ENCODE measurements at places on chromosomes 7 and 10.

- DNase-seq: no peak
Observed at GRCh38 chr7:103059471-103059870, 15.1 kb downstream of the FBXL13 start.

- no peak for DNase-seq
Observed at GRCh38 chr7:82335001-82335400, 108.6 kb downstream of the CACNA2D1 start.

- DNase-seq: no peak
Observed at GRCh38 chr7:47739301-47739875, 157.5 kb upstream of the TNS3 start.

DNA sequence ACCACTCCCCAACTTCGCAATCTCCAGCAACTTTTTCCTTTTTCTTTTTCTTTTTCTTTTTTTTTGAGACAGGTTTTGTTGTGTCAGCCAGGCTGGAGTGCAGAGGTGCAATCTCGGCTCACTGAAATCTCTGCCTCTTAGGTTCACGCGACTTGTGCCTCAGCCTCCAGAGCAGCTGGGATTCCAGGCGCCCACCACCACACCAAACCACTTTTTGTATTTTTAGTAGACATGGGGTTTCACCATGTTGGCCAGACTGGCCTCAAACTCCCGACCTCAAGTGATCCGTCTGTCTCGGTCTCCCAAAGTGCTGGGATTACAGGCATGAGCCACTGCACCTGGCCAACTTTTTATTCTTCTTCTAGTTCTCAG is 55.0 kb downstream of the KIAA1549 start:
- DNase-seq: no peak

DNA sequence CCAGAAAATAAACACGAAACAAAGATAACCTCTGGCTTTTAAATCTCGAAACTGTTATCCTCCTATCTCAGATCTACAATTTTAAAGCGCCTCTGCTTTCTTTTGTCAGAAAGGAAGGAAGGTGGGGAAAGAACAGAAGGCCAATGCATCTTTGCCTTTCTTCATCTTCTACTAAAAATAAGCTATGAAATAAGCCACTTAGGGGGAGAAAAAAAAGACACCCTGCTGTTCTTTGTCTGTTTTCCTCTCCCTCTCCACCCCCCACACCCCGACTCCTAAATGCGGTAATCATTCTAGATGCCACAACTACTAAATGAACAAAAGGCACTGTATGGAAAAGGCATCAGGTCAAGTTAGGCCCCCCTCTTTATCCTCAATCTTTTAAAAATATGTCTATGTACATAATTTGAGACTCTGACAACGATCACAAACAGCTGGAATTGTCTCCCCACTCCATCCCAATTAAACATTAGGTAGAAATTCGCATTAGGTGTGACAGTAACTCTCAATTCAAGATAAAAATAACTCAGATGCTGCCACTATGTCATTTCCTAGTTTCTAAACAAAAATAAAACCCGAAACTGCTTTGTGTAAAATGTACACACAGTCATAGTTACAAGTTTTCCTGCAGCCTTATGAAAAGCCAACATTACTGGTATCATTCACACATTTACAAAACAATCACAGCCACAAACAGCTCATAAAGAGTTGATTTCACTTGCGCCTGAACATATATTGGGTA is 2.4 kb downstream of the UBE2H start:
- DNase-seq: no peak

DNA sequence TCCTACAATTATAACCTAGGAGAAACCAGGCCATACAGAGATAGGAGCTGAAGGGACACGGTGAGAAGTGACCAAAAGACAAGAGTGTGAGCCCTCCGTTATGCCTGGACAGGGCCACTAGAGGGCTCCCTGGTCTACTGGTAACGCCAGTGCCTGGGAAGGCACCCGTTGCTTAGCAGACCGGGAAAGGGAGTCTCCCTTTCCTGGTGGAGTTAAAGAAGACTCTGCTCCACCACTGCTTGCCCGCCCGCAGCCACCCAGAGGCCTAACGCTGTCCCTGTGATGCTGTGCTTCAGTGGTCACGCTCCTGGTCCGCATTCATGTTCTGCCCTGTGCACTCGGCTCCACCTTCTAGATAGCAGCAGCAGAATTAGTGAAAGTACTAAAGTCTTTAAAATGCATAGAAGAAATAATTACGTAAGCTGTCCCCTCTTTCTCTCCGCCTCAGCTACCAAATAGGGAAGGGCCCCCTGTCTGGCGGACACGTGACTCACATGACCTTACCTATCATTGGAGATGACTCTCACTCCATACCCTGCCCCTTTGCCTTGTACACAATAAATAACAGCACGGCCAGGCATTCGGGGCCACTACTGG is 34.8 kb downstream of the GRID2IP start:
- peak; percentile 31 for DNase-seq

DNA sequence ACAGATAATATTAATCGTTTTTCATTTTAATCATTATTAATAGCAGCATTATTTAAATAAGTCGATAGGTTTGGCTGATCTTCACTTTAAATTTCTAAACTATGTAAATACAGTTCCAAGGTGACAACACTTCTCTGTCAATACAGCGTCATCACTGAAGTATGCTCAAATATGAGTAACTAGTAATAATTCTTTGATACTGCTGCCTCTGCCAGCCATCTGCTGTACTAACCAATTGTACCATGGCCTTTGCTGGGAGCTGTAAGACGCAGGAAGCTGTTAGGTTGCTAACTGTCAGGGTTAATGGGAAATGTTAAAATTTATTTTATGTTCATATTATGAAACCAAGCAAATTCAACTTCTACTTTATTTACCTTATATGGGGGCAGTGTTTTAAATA is 1650.5 kb upstream of the LRRTM3 start:
- no peak for DNase-seq

DNA sequence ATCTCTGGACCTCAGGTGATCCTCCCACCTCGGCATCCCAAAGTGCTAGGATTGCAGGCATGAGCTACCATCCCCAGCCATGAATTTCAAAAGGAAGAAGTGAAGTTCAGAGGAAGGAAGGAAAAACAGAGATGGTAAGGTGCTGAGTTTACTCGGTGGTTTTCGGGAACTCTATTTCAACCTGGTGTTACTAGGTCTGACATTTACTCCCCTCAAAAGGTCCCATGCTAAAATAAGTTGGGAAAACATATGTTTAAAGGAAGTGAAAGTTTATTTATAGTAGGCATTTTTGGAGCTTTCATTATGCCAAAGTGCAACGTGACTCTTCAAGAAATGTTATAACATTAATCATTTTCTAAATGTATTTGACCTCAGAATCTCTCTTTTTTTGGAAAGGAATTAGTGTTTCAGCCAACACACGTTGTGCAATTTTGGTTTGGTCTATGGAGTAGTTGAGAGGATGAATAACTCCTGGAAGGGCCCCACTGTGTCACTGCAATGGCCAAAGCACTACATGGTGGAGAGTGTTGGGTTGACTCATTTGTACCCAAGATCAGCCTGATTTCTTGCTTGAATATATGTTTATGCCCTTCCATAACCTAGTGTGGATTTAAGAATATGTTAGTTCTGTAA is 114.7 kb upstream of the FAM171A1 start:
- no peak for DNase-seq

DNA sequence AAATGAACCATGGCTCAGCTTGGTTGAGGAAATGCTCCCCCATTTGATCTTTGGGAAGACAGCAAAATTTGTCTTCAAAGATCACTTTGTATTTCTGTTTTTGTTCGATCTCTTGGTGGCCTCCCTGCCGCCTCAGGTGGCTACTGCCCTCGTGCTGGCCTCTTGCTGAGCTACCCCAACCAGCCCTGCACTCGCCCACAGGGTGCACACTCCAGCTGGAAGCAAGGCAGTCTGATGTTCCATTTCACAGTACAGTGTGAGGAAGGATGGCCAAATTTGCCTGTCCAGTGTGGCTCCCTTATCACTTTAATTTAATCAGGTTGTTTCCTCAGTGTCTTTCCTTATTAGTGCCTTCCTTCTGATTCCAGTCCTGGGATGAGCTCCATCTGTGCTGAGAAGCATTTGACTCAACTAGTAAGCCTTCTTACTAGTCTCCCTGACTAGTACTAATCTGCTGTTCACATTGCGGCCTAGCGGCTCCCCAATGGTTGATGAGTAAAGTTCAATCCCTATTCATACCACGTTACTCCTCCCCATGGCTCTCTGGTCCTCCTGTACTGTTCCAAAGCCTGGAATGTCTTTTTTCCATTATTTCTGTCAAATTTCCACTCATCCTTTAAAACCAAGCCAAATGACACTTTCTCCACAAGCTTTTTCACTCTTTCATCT is 8.2 kb downstream of the MYOF start:
- DNase-seq: no peak
